AG08395 (cell line): ENCODE measurements at places on chromosomes 11 and 22.

DNA sequence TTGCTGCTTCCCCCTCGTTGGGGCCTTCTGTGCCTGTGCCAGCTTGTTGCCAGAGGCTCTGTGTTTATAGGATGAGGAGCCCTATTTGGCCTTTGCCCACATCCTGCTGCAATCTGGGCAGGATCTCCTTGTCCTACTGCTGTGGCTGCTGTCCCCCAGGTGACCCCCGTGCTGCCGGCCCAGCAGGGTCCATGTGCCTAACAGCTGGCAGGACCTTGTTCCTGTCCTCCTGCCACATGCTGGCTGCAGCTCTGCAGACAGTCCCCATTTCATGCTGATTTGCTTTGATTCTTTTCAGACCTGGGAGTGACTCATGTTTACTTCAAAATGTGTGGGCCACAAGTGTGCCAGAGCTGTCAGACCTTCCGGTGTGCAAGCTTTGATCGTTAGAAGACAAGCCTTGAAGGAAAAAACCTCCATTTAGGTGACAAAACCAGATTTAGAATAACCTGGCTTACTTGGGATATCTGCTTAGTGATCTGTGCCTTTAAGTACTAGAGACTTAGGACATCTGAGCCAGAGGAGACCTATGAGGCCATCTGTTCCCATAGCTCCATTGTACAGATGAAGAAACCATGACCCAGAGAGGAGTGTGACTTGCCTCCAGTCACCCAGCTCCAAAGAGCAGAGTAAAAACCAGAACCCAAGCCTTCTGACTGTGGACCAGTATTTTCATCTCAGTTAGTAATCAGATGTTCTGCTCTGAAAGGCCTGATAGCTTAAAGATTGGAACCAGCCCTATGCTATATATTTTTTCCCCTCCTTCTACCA lies 11.1 kb downstream of the NAV2 start:
- DNase-seq, result peak; percentile 38

DNA sequence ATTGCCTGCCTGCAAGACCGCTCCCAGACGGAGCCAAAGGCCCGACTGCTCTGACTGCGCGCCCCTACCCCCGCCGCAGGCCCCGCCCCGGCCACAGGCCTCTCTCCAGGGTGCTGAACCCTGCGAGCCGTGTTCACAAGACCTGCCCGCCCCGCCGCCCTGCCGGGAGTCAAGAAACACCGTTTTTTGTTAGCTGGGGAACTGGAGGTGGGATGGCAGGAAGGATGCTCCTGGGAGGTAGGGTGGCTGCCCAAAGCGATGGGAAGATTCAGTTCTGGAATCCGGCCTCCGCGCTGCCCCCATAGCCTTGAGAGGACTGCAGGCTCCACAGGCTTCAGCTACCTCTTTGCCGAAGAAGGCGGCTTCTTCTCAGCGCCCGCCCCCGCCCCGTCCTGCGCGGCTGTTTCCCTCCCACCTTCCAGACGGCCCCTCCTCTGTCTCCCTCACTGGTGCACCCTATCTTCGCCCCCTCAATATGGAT lies 2.7 kb upstream of the PDE2A start:
- DNase-seq, result peak; percentile 60

DNA sequence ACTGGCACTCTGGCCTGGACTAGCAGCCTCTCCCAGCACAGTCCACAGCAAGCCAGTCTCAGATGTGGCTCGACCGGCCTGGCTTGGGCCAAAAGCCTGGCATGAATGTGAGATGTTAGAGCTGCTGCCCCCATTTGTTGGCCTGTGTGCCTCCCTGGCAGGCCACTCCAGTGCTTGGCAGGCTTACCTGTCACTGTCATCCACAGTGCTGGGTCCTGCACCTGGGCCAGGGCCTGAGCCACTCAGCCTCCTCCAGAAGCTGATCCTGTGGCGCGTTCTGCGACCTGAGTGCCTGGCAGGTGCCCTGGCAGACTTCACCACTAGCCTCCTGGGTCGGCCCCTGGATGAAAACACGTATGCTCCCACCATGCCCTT lies 36.1 kb downstream of the RRP8 start:
- no peak for DNase-seq

DNA sequence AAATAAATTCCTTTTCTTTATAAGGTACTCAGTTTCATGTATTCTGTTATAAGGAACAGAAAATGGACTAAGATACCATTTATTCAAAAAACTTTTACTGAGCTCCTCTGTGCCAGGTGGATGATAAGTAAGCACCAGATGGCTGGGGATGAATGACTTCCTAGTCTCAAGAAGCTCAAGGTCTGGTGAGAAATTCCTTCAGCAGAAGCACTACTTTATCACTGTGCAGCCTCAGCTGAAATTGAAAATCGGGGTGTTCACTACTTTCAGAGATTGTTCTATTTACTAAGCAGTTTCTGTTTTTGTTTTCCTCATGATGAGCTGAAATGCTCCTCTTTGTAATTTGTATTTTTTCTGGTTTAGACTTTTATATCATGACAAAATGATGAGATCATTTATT lies 7.8 kb downstream of the LDHAL6A start:
- DNase-seq, result no peak

- no peak for DNase-seq
Observed at GRCh38 chr22:47716890-47717615, 954.6 kb downstream of the TBC1D22A start.

- no peak for DNase-seq
Observed at GRCh38 chr11:70082829-70083228, 4.7 kb downstream of the ANO1 start.

DNA sequence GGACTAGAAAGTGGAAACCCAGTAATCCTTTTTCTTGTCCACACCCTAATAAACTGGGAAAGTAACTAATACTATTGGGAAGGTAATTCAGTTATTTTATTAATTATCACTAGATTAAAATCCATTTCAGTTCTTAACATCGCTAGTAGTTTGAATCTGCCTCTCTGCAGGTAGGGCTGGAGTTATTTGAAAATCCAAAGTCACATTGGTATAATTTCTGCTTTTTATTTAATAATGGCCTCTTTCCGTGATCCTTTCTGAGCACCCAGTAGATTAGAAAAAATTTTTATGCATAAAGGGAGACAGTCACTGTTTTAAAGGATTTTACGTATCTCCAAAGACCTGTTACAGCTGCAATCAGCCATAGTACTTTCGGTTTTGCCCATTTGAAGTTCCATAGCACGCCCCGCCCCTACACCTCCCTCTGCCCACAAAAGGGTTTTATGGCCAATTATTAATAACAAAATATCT lies 605 bp upstream of the COPB1 start:
- peak; percentile 50 for DNase-seq

DNA sequence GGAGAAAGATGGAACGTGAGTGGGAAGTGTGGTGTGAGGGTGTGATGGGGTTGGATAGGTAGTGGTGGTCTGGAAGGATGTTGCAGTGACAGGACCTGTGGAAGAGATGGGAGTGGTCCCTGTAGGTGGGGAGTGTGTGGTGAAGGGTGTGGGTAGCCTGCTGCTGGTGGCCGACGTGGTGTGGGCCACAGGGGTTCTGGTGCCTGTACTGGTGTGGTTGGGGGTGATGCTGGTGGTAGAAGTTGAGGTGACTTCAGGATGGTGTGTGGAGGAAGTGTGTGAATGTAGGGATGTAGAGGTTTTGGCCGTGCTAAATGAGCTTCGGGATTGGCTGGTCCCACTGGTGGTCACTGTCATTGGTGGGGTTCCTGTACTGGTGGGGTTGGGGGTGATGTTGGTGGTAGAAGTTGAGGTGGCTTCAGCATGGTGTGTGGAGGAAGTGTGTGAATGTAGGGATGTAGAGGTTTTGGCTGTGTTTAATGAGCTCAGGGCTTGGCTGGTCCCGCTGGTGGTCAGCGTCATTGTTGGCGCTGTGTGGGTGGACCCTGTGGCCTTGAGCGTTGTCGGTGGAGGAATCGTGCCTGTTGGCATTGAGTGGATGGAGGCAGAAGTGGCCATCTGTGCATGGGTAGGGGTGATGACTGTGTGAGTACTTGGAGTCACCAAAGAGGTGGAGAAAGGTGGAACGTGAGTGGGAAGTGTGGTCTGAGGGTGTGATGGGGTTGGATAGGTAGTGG lies 19.1 kb downstream of the MUC6 start:
- DNase-seq, result peak; percentile 18

GRCh38 chr11:10298342-10298741 lies 4.3 kb upstream of the SBF2 start:
- DNase-seq, result no peak

- no peak for DNase-seq
Observed at GRCh38 chr22:38860283-38861169, 11.5 kb downstream of the CBX6 start.

GRCh38 chr11:57498540-57498939 lies 17.0 kb downstream of the SLC43A1 start:
- DNase-seq, result no peak

DNA sequence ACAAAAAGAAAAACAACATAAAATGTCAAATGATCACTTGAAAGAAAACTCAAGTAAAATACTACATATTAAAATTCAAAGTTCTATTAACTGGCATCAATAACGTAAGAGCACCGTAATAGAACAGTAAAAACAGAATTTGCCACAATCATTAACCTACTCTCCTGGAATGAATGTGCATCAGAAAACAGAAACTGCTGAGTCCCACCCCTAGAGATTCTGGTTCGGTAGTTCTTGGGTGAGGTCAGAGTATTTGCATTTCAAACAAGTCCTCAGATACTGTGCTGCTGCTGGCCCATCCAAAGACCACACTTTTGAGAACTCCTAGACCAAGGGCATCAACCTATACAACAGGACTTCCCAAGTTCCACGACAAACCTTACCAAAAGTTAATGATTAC lies 23.5 kb downstream of the PITPNB start:
- no peak for DNase-seq

DNA sequence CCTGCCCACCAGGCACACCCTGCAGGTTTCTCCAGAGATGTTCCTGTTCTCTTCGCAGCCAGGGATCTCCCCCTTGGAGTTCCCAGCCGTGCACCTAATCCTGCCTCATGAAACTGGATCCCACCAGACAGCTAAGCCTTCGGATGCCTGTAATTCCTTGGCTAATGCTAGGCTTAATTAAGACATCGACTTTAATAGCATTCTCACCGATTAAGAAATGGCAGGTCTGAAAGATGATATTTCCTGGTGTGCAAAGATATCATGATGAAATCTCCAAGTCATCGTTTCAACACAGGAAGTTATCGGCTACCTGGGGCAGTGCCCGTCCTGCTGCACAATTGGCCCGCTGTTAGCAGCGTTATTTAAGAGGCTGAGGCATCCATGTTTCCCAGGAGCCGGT lies 41.5 kb upstream of the CCND1 start:
- DNase-seq, result peak; percentile 13

GRCh38 chr11:72683782-72684200 lies 9.6 kb upstream of the PDE2A start:
- DNase-seq, result peak; percentile 74

DNA sequence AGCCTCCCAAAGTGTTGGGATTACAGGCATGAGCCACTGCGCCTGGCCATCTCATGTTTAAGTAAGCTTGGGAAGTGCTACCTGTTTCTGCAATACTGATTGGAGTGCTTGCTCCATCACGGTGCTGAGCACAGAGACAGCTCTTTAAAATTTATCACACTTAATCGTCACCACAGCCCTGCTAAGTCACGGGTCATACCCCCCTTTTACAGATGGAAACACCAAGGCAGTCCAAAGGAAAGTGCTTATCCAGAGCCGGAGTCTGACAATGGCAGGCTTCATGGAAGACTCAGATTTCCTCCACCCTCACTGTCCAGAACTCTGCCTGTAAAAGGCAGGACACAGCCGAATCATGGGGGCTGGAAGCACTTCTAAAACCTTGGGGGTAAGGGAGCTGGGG lies 2.7 kb upstream of the C22orf15 start:
- DNase-seq, result no peak

DNA sequence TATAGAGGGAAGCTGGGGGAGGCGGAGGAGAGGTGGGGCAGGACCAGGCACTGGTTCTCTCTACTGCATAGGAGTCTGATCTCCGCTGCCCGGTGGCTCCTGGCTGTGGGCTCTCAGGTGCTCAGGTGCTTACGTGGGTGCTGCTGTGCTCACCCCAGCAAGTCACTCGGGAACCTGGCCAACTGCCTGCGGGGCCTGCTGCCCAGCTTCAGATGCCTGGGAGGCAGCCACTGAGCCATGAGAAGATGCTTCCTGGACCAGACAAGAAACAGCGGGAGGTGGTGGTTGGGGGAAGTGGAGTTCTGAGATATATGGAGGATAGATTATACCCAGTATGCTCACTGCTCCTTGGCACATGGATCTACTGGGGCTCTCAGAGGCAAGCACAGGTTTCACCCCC lies 1303.4 kb downstream of the TBC1D22A start:
- no peak for DNase-seq

GRCh38 chr22:40198733-40199132 lies 21.0 kb downstream of the TNRC6B start:
- no peak for DNase-seq

DNA sequence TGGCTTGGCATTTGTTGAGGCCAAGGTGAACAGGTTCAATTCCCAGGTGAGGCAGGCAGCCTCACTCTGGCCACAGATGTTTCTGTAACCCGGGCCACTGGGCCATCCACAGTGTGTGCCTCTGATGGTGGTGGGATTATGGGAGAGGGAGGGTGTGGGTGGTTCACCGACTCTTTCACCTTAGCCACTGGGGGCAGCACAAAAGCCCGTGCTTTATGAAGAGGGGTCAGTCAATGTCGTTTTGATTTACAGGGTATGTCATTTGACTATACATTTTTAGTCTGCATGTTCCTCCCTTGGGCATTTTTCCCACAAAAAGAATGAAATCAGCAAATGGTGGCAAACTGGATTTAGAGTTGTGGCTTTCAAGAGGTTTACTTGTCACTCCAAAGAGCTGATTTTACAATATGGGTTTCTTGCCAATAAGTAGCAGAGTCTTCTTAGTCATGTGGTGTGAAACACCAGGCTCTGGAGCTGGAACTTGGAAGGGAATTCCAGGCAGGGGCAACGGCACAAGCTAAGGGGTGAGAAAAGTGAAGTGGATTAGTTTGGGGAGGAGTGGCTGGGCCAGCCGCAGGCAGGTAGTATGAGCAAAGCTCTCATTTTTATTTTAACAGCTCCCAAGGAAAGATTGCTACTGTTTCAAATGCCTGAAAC lies 217.8 kb upstream of the ZBED5 start:
- DNase-seq, result no peak

- no peak for DNase-seq
Observed at GRCh38 chr11:2233693-2234455, 36.5 kb downstream of the ASCL2 start.

GRCh38 chr11:4211991-4212390 lies 117.4 kb downstream of the RRM1 start:
- no peak for DNase-seq

DNA sequence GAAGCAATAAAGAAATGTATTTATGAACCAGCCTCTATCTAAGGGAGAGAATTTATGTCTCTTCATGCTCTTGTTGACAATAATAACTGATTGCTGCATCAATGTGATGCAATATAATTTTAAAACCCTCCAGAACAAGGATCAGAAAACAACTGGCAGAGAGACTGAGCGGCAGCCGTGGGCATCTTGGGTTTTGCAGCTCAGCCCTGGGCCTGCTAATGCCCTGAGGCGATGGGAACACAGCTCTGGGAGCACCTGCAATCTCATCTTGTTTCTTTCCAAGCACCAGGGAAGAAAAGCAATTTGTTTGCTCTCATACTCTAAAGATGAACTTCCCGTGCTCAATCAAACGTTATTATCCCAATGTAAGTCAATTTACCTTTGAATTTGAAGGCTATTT lies 245.7 kb downstream of the ST3GAL4 start:
- DNase-seq, result no peak
